ENCODE measurements at places on chromosomes 1 and 21.
A peak's percentile ranks its signal among the peaks of the same experiment; 100 is the strongest.

DNA sequence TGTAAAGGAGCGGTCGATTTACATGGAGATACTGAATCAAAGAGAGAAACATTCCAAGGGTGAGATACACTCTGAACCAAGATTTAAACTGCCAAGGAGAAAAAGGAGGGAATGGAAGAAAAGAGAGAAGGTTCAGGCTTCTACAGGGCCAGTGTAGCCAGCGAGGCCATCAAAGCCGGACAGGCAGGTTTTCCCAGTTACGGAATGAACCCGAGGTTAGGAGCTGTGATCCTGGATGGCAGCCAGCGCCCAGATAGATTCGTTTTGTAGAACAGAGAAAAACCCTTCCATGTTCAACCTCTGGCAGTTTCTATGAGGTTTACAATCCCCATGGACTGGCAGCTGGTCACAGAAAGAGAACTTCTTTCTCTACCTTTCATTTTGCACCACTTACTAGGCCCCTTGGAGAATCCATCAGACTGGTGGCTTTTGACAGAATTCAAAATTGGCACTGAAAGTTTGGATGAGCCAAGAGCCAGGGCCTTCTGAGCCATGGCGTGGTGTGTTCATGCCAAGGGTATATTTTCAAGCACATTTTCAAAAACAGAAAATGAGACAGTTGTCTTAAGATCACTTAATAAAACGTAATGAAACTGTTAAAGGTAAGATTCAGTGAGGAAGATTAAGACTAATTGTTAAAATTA, 171.5 kb downstream of the RUNX1 start:
- DNase-seq = no peak

DNA sequence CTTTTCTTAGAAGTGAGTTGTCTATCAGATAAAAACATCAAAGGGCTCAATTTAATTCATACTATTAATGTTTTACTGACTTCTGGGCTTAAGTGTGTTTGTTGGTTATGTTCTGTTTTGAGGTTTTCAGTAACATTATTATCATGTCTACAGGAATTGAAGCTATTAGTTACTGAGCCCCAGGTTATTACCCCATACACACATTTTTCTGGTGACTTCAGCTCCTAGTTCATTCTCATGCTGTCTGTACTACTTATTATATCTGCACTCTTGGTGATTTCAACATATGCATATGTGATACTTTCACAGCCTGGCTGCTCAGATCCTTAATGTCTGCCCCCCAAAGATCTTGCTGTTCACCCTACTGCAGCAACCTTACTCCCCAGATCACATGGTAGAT, 27.0 kb upstream of the SGIP1 start:
- no peak for DNase-seq

DNA sequence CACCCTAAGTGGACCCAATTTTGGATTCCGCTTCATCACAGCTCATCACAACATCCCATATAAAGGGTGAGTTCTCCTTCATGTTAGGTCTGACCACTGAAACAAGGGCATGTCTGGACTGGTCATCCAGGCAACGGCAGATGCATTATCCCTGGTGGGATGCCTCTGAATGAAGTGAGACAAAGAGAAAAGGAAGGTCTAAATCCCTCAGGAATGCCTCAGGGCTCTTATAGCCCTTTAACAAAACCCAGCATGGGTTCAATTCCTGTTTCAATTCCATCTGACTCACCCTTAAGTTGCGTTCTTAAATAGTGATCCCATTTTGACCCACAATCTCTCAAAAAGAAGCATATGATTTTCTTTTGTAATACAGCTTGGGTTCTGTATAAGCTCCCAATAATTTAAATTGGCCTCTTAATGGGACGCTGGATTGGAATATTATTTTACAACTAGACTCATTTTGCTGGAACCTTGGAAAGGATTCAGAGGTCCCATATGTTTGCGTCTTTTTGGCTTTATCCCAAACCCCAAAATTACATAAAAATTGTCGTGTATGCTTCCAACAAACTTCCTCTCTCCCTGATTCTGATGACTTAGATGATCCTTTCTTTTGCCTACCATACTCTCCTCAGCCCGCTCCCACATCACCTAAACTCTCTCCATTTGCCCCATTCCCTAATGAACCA, 287.4 kb upstream of the ZP4 start:
- no peak for DNase-seq

DNA sequence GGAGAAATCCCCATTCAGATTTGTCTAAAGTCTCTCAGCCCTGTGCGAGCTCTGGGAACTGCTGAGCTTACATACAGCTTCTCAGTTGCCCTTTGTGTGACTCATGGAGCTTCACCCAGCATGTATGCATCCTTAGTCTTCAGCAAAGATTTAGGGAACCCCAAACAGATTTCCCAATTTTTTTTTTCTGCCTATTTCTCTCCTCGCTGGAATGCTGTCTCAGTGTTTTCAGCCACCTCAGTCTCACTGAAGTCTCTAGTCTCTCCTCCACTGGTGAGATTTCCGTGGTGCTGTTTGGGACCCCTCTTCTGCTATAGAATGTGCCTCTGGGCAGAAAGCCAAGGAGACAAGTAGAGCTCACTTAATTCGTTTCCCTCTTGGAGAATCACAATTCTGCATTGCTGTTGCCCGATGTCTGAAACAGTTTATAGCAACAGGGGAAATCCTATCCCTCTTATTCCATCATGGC, 28.1 kb upstream of the TXLNA start:
- peak; percentile 27 for DNase-seq
